ENCODE measurements at places on chromosomes 5 and 9.

GRCh38 chr5:175464074-175464941 lies 14.1 kb upstream of the SFXN1 start:
- peak; percentile 36 for DNase-seq

- DNase-seq = no peak
Observed at GRCh38 chr5:145944328-145944727, 8.0 kb downstream of the SH3RF2 start.

GRCh38 chr5:39005566-39006232 lies 68.5 kb downstream of the RICTOR start:
- no peak for DNase-seq

- no peak for DNase-seq
Observed at GRCh38 chr5:158802941-158803341, 296.8 kb downstream of the EBF1 start.

Data from activated CD4-positive, alpha-beta T cell treated with anti-CD3 and anti-CD28 coated beads for 1 hour (primary cell).